Smooth muscle cell of bladder (primary cell): ENCODE measurements at places on chromosomes 7 and 10. TPM values are rescaled to one million over a fixed set of nuclear protein-coding genes. Genes with fewer than 3 reads are reported as not detected.

Gene DENND10
- total RNA-seq: 102 and 106 TPM in 2 replicates

Gene PON2
- 42.0 and 49.5 TPM in 2 replicates for total RNA-seq

Gene PSPH
- total RNA-seq: 56.2 and 80.5 TPM in 2 replicates

Gene CABCOCO1
- total RNA-seq: 0.83 and 1.6 TPM in 2 replicates

Gene ANKRD7
- total RNA-seq: 0.85 and 0.92 TPM in 2 replicates

Gene ADIRF
- 107 and 110 TPM in 2 replicates for total RNA-seq

Gene ZNF503
- 4.7 and 6.8 TPM in 2 replicates for total RNA-seq

Gene PTTG1IP2
- not detected in 2 replicates for total RNA-seq

Gene UPK3BL1
- total RNA-seq: 5.5 and 12.9 TPM in 2 replicates

Gene PLCE1
- total RNA-seq: 0.28 and 0.55 TPM in 2 replicates

Gene C10orf67
- 0.14 TPM in 1 of 2 replicates, not detected in the other for total RNA-seq

Gene SEMA3E
- 2.0 and 4.9 TPM in 2 replicates for total RNA-seq

Gene BUD23
- total RNA-seq: 57.7 and 61.8 TPM in 2 replicates

Gene LDB1
- total RNA-seq: 45.2 and 52.0 TPM in 2 replicates

Gene ACSL5
- total RNA-seq: 1.7 and 2.2 TPM in 2 replicates

Gene MGAM2
- total RNA-seq: not detected in 2 replicates

Gene TBX20
- total RNA-seq: 4.5 and 4.6 TPM in 2 replicates

Gene MSMB
- not detected in 2 replicates for total RNA-seq

Gene NHLRC2
- 7.0 and 8.0 TPM in 2 replicates for total RNA-seq
